Caki2 (cell line): ENCODE measurements at places on chromosomes 6 and 20. TPM values are rescaled to one million over a fixed set of nuclear protein-coding genes. Genes with fewer than 3 reads are reported as not detected.

GRCh38 chr6:52552278-52552643 lies 24.6 kb downstream of the TRAM2 start:
- DNase-seq = no peak

DNA sequence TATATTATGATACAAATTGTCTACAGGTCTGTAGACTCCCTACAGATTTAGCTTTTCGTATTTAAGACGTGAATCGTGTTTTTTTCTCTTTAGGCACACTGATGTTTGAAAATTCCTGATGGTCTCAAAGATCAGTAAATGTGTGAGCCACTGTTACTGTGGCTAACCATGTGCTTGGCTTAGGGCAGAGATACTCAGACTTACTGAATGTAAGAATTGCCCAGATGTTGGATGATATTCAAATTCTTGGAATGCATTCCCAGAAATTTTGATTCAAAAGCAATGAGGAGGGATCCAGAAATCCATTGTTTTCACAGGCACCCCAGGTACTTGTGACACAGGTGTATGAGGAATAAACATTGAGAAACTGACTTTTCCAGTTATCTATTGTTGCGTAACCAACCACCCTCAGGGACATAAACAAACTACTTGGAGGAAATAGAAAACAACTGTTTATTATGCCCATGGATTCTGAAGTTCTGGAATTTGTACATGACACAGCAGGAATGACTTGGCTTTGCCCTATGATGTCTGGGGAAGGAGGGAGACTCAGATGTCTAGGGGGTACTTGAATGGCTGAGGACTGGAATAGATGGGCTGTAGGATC lies 339.6 kb upstream of the CITED2 start:
- DNase-seq = no peak

BTN1A1 gene
- 0.47 TPM in 1 of 2 replicates, not detected in the other for total RNA-seq

HLA-DPB1 gene
- total RNA-seq = not detected in 2 replicates

DNA sequence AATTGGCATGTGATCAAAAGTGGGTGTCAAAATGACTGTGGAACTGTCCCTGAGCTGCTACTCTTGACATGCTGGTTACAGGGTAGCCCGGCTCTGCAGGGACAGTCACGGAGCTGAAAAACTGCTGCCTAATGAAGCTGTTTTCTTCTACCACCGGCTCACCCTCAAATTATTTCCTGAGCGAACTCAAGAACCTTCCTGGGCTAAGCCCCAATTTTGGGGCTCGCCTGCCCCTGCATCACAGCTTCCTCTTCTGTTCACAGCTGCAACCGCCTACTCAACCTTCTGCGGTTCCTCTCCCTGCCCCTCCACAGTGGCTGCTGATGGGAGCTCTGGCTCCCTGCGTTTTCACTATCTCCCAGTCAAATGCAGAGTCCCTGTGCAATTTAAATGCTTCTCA lies 110.8 kb upstream of the MLN start:
- no peak for DNase-seq

MYMX gene
- not detected in 2 replicates for total RNA-seq

- DNase-seq = no peak
These were observed 59.0 kb downstream of the AFG1L start for GRCh38 chr6:108353853-108354252.

- peak; percentile 26 for DNase-seq
These were observed 5.1 kb downstream of the KCNS1 start for GRCh38 chr20:45095805-45096238.

DNA sequence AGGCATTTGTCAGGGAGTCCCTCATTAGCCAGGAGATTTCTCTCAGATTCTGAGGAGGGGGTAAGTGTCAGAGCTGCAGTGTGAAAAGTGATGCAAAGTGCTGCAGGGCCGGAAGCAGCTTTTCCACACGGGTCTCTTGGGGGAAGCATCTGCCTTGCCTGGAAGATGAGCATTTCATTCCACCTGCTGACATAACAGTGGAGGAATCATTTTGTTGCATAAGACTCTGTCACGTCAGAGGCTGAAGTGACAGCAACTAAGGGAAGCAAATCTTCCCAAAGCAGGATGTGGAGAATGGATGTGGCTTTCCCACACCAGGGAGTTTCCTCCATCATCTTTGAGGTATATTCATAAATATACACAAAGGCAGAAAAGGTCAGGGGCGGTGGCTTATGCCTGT lies 22.8 kb downstream of the DCBLD1 start:
- DNase-seq = no peak

GRCh38 chr20:32902456-32903420 lies 44.0 kb downstream of the EFCAB8 start:
- DNase-seq = peak; percentile 17
